ENCODE measurements at places on chromosomes 7 and 10.
A peak's percentile ranks its signal among the peaks of the same experiment; 100 is the strongest.

- no peak for DNase-seq
Observed at GRCh38 chr7:112997831-112998230, 88.8 kb downstream of the GPR85 start.

DNA sequence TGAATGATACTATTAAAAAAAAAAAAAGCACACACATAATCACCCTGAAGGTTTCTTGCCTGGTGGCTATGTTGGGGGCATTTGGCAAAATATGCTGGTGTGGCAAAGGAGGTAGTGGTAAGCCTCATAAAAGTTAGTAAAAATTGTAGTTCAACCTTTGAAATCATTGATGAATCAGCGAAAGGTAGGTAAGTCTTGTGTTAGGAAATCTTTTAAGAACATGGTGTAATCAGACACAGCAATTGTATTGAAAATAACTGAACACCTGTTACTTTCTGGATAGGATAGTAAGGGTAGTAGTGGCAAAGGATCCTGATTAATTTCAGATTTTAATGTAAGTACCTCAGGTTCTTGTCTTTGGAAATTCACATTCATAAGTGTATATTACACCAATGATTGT lies 40.9 kb downstream of the CALML5 start:
- DNase-seq = no peak

DNA sequence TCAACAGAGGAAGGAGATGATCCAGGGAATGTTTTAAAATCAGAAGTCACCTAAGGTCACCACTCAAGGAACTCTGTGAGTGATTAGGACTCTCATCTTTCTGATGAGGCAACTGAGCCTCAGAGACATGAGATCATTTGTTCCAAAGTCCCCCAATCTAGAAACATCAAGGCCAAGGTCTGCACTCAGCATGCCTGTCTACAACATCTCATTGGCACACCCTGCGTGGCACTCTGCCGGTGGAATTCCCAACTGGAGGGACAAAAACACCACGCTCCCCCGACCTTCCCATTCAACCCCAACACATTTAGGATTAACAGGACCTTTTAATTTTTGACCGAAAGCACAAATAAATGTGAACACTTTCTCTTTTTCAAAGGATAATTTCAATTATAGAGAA lies 31.4 kb downstream of the CPXM2 start:
- DNase-seq = no peak

GRCh38 chr10:73054286-73054685 lies 42.4 kb downstream of the P4HA1 start:
- DNase-seq = no peak

GRCh38 chr10:4588824-4589223 lies 237.2 kb upstream of the AKR1E2 start:
- DNase-seq = no peak

- DNase-seq = peak; percentile 45
Observed at GRCh38 chr7:135976312-135977006, 700 bp downstream of the MTPN start.

DNA sequence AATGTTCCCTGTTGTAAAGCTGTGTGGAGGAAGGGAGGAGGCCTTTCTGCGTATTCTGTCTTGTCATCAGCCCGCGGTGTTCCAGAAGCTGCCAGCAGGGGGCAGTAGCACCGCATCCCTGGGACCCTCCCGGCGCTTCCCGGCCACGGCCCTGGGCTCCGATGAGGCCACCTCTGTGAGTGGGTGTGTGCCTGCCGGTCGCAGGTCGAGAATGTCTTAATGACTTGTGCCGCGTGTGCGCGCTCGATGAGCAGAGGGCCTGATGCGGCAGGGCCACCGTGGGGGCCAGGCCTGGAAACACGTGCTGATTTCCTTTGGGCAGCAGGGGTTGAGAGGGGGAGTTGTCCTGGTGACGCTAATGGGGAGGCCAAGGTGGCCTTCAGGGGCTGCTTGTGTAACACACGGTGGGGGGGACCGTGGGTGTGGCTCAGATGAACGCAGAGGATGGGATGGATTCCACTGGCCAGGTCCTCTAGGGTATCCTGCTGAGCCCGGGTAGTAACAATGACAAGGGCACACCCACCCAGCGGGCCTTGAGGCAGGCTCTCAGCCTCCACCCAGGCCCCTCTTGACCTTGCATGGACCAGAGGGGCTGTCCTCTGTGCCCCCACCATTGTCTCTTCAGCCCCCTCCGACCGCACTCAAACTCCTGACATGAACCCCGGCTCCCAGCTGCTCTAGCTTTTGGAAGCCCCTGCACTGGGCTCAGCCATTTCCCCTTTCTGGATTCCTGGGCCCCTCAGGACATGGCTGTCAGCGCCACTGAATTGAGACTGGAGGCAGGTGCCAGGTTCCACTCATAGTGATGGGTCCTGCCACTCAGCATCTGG lies 135.9 kb upstream of the PODXL start:
- peak; percentile 48 for DNase-seq

DNA sequence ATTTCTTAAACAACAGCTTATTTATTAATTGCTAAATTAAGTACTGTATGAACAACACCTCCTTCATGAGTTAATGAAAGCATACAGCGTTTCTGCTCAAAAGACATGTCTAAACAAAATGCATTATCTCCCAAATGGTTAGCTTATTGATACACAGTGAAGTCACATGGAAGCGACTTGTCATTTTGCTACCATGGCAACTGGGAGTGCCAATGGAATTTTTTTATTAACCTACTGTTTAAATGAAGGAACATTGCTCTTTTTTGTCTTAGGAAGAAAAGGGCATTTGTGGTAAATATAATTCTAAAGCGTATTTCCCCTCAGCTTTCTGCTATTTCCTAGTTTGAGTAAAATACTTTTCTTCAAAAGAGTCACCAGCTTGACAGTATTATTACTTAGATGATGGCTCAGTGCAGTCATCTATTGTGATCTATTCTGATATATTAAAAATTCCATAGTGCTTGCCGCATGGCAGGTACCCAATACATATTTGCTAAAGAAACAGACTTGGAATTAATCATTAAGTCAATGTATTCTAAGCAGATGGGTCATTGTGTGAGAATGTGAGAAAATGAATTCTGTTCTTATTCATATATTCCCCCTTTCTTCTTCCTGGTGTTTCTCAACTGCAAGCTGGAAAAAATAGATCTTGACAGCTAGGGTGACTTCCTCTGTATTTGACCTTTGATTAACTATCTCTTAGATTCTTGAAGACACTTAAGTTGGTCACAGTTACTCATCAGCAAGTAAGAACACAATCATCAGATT lies 818.3 kb downstream of the MAGI2 start:
- no peak for DNase-seq
